ENCODE measurements at places on chromosomes 13 and 19.
A peak's percentile ranks its signal among the peaks of the same experiment; 100 is the strongest.

GRCh38 chr19:51566489-51567100 lies 4.5 kb upstream of the ZNF175 start:
- DNase-seq = no peak

- no peak for DNase-seq
These were observed 985.6 kb downstream of the SLITRK5 start for GRCh38 chr13:88656751-88657150.

GRCh38 chr13:23833733-23834611 lies 55.2 kb downstream of the MIPEP start:
- peak; percentile 43 for DNase-seq

GRCh38 chr19:36266375-36266961 lies 51.6 kb downstream of the ZNF146 start:
- no peak for DNase-seq

- no peak for DNase-seq
These were observed 1.3 kb downstream of the HNRNPL start for GRCh38 chr19:38848299-38849146.

- no peak for DNase-seq
These were observed 727.4 kb upstream of the SLITRK1 start for GRCh38 chr13:84609716-84610115.

GRCh38 chr13:50074843-50075242 lies 59.6 kb downstream of the KCNRG start:
- no peak for DNase-seq
